Stimulated activated CD8-positive, alpha-beta memory T cell treated with anti-CD3 and anti-CD28 coated beads, Interleukin-4, amount 100 ng/mL, for 1 hour (primary cell): ENCODE measurements at places on chromosomes 16 and 17.

DNA sequence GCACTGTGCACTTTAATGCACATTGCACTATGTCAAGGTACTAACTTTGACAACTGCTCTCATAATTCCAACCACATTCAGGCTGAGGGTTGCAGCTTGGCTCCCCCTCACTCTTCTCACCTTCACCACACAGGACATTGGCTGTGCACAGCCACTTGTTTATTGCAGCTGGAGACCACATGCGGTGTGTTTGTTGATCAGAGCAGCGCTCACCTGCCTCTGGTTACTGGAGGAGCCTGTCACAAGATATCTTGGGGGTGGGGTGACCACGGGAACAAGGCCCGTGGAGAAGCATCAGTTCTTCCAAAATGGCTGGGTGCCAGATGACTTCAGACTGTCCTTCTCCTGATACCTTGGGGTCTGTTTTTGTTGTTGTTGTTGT lies 10.6 kb upstream of the CCL5 start:
- no peak for DNase-seq

- no peak for DNase-seq
Measured at GRCh38 chr16:58507195-58507962, 7.4 kb downstream of the NDRG4 start.

DNA sequence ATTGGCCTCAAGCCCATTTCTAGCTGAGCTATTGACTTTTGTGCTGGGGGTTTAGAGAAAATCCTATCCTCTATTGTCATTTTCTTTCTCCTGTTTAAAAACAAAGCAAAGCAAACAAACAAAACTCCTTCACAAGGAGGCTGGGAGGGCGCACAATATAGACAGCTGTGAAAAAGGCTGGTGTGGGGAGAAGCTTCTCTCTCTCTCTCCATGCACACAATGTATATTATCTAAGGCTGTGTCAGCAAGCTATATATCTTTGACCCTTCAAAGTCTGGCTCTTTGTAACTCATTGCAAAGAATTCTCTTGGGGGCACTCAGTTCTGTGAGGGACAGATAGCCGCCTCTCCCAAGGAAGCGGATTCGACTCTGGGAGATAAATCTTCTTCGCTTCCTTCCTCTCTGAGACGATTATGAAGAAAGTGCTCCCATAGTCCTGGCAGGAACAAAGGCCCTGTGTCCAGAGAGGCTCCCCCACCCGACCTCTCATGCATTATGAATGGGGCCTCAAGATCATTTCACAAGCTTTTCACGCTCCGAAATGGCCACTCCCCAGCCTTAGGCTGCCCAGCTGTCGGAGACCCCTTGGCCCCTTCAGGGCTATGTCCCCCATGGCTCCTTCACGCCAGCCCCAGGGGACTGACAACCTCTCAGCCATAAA lies 33.2 kb upstream of the MEAK7 start:
- no peak for DNase-seq

GRCh38 chr16:87363771-87364455 lies 19.7 kb downstream of the FBXO31 start:
- DNase-seq = no peak

GRCh38 chr16:11359370-11359769 lies 14.1 kb downstream of the RMI2 start:
- DNase-seq = no peak

DNA sequence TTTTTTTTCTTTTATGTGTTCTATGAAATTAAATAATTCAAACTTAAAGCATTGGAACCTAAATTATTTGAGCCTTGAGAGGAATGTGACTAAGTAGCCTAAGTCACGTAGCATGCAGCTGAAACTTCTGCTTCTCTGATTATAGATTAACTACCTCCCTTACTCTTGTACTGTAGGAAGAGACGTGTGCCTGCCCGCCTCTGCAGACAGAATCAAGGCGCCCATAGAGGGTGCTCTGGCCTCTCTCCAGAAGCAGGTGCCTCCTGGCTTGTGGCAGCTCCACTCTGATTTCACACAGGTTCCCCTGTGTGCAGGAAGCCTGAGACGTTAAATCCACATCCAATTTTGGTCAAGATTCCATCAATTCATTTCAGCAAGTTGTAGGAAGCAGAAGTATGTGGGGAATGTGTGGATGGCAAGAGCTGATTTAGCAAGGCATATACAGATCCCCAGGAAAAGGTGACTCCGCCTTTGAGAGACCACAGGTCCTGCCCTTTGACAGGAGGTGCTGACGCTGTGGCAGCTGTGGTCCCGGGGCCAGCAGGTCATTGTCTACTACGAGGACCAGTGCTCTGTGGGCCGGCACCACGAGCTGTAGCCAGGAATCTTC lies 1418.8 kb downstream of the CDH11 start:
- no peak for DNase-seq

- DNase-seq = no peak
Measured at GRCh38 chr17:80303824-80304223, 43.2 kb downstream of the RNF213 start.

GRCh38 chr17:79065105-79065670 lies 9.4 kb upstream of the ENGASE start:
- peak; percentile 22 for DNase-seq

GRCh38 chr17:77841742-77842527 lies 116.6 kb upstream of the TNRC6C start:
- DNase-seq = no peak

DNA sequence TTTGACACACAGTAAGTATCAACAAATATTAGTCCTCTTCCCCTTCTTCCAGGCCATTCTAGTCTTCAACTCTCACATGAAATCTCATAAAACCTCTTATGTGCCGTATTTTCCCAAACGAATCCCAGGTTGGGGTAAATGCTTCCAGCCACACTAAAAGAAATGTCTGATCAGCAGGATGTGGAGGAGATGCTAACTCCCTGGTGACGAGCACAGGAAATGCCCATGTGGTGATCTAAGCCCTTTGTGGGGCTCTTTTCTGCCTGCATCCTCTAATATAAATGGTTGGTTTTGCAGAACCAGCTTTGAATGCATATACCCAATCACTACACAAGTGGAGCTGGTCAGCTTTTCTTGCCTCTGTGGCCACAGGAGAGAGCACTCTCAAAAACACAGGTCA lies 498.2 kb upstream of the ERCC4 start:
- no peak for DNase-seq

DNA sequence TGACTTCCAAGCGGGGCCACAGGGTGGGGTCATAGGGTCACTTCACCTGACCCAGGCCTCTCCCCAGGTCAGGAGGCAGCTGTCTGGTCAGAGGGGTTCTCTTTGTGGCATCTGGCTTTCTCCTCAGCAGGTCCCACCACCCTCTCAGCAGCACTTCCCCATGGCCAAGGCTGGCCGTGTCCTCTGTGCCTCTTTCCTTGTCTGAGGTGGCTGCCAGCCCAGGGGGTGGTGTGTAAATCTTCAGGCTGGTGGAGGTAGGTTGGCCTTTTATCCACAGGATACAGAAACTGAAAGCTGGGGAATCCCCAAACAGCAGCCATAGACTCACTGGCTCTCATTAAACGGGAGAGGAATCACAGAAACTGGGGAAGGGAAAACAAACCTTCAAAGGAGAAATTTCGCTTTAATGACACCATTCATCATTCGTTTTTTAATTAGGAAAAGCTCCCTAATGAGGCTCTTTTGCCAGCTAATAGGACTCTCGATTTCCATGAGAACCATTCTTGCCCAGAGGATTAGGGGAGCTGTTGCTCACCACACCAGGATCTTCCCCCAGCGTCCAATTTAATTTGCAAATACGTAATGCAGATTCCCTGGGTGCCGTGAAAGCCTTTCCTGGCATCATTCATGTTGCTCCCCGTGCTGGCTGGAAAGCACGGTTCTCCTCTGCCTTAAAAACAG lies 18.0 kb downstream of the C17orf75 start:
- no peak for DNase-seq

- DNase-seq = no peak
Measured at GRCh38 chr16:66050991-66051390, 315.5 kb upstream of the CDH5 start.

- no peak for DNase-seq
Measured at GRCh38 chr16:87495578-87496446, 3.0 kb upstream of the ZCCHC14 start.

DNA sequence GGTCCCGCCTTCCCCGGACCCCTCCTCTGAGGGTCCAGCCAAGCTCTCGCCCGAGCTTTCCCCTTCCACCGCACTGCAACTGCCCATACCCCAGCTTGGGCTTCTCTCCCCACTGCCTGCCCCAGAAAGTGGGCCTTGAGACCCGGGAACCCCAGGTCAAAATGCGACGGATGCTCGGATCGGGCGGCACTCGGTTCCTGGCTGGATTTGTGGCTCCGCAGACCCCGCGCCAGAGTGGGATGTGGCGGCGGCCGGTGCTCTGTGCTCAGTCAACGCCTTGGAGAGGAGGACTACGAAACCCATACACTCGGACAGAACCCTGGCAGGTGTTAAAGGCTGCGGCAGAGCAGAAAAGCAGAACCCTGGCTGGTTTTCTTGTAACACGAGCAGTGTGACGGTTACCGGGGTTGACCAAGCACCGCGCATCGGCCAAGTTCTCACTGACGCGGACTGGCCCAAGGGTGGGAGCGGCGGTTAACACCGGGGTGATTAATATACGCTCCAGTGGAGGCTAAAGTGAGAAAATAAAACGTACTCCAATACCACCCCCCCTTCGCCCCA lies 885 bp upstream of the SLFN13 start:
- no peak for DNase-seq

GRCh38 chr16:59543641-59544040 lies 809.5 kb upstream of the GOT2 start:
- no peak for DNase-seq

GRCh38 chr16:84475643-84476240 lies 28.7 kb downstream of the MEAK7 start:
- no peak for DNase-seq

DNA sequence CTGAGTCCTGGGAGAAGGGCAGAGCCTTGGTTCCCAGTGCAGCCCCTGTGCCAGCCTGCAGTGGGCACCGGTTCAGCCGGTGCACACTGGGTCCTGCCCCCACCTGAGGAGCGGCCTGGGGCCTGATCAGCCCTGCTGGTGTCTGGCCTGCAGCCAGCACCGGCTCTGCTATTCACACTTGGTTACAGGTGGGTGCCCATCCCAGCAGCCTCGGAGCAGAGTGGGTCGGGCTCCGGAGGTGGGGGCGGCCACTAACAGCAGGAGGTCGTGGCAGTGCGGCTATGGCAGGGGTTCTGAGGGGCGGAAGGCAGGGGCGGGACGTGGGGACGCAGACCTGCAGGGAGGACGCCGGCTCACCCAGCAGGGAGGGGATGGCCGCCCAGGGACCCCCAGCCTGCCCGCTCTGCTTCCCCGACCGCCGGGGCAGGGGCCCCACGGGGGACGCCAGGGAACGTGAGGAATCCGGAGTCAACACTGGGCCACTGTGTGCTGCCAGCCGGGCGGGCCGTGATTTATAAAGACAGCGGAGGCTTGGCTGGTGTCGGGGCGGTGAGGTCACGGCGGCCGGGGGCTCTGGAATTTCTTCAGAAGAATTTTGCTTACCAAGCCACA lies 20.3 kb downstream of the METRNL start:
- no peak for DNase-seq

DNA sequence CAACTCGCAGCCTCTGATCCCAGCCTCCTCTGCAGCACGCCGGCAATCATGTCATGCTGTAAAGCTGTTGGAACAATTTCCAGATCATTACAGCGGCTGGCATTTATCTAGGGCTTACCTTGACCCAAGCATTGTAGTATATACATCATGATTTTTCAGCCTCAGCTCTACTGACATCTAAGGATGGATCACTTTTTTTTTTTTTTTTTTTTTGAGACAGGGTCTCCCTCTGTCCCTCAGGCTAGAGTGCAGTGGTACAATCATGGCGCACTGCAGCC lies 103.3 kb downstream of the CMIP start:
- no peak for DNase-seq

DNA sequence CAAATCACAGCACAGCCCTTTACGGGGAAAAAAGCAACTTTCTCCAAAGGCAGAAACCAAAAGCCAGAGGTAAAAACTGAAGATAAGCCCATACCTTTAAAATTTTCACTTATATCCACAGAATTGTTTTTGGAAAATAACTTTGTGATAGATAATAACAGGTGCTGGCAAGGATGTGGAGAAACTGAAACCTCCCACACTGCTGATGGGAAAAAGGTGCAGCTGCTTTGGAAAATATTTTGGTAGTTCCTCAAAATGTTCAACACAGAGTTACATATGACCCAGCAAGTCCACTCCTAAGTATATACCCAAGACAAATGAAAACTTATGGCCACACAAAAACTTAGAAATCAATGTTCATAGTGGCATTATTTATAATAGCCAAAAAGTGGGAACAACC lies 12.2 kb downstream of the EFTUD2 start:
- no peak for DNase-seq

DNA sequence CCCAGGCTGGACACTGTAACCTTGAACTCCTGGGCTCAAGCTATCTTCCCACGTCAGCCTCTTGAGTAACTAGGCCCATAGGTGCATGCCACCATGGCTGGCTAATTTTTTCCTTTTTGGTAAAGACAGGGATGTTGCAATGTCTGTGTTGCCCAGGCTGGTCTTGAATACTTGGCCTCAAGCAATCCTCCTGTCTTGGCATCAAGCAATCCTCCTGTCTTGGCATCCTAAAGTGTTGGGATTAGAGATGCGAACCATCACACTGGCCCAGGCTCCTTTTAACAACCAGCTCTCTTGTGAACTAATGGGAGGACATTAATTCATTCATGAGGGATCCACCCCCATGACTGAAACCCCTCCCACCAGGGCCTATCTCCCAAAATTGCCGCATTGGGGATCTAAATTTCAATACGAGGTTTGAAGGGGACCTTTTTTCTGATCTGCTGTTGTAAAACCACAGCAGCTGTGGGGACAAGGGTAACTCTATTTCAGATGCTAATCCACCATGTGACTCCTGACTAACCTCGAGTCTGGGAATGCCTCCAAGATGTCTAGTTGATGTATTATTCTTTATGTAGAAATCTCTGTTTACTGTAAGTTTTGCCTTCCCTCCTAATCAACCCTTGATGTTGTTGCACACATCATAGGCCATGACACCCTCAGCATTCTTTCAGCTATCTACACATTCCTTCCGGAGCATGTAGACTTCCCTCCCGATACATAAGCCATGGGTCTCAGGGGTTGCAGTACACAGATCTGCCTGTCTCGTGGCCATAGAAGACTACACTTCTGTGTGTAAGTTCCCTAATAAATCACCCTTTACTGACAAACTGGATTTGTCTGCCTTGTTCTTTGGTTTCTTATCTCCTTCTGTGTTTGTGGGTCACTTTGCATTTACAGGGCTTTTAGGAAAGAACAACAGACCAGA lies 37.6 kb downstream of the RNF112 start:
- no peak for DNase-seq
